ENCODE measurements at places on chromosomes 6 and 20. TPM values are rescaled to one million over a fixed set of nuclear protein-coding genes. Genes with fewer than 3 reads are reported as not detected.

- H3K36me3 ChIP-seq: no peaks in the 10 kb centered on the region
- H3K27ac ChIP-seq: no peak overlapping the region
- H3K4me1 ChIP-seq: no peaks in the 10 kb centered on the region
- H3K4me3 ChIP-seq: no peak overlapping the region
Measured at GRCh38 chr6:163667372-163668060, 253.0 kb downstream of the QKI start.

The PAX1 gene
- total RNA-seq: not detected

DNA sequence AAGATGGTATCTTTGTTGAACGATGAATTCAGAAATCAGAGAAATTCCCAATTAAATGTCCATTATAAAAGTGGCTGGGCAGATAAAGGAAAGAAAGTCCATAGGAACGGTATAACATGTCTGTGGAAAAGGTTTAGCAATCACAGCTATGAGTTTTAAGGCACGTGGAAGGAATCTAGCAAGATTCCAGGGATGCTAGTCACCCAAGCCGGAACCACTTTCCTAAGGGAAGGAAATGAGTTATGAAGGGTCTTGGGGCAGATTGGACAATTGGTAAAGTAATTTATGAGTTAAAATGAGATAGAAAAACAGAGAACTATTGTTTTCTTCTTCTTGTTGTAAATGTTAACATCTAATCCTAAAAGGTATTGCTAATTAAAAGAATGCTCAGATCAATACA, 384.8 kb downstream of the ADGRB3 start:
- H3K27me3 ChIP-seq: no peaks in the 10 kb centered on the region
- H3K4me3 ChIP-seq: no peak overlapping the region
- no peak overlapping the region for H3K27ac ChIP-seq
- no peaks in the 10 kb centered on the region for H3K36me3 ChIP-seq

DNA sequence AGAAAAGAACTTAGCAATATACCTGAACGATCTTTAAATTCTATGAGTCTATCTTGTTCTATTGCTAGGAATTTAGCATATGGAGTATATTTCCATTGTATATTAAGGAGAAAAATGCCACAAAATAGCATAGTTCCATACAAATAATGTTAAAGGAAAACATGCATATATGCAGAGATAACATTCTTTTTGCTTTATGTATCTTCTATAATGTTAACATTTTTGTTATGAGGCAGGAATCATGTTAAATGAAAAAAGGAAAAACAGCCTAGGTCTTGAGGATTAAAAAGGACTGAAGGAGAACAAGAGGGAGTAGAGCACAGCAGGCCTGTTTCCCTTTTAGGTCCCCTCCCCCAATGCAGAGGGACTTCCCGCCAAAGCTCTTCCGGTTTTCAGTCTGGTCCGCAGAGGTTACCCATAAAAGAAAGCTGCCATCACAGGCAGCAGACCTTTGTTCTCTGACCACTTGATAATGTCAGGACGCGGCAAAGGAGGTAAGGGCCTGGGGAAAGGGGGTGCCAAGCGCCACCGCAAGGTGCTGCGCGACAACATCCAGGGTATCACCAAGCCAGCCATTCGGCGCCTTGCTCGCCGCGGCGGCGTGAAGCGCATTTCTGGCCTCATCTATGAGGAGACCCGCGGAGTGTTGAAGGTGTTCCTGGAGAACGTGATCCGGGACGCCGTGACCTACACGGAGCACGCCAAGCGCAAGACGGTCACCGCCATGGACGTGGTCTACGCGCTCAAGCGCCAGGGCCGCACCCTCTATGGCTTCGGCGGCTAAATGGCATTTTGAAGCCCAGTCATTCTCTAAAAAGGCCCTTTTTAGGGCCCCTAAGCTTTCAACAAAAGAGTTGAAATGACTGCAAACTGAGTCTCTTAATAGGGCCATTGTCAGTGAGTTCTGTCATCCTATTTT, 108.4 kb upstream of the PRSS16 start:
- peaks cover 2% of the 10 kb centered on the region for H3K4me1 ChIP-seq
- H3K27ac ChIP-seq: peak overlapping the region; percentile 74
- peak overlapping the region; percentile 93 for H3K4me3 ChIP-seq
- peak; percentile 87 for DNase-seq
- no peaks in the 10 kb centered on the region for H3K27me3 ChIP-seq
- peaks cover 9% of the 10 kb centered on the region for H3K36me3 ChIP-seq

- no peaks in the 10 kb centered on the region for H3K36me3 ChIP-seq
- no peak overlapping the region for H3K27ac ChIP-seq
- no peaks in the 10 kb centered on the region for H3K27me3 ChIP-seq
- no peak overlapping the region for H3K4me3 ChIP-seq
- no peak for DNase-seq
Measured at GRCh38 chr6:91608428-91608827, 1021.6 kb upstream of the MAP3K7 start.

- H3K4me1 ChIP-seq: peaks cover 8% of the 10 kb centered on the region
- H3K27me3 ChIP-seq: no peaks in the 10 kb centered on the region
- DNase-seq: no peak
- no peak overlapping the region for H3K27ac ChIP-seq
- no peak overlapping the region for H3K4me3 ChIP-seq
- peaks cover 21% of the 10 kb centered on the region for H3K36me3 ChIP-seq
Measured at GRCh38 chr6:111668410-111668809, 62.7 kb upstream of the TRAF3IP2 start.

- H3K27me3 ChIP-seq: no peaks in the 10 kb centered on the region
- H3K4me1 ChIP-seq: no peaks in the 10 kb centered on the region
Measured at GRCh38 chr6:123233336-123233735, 237.3 kb downstream of the CLVS2 start.

GRCh38 chr6:33904050-33904746, 100.4 kb upstream of the MLN start:
- H3K36me3 ChIP-seq: no peaks in the 10 kb centered on the region
- no peaks in the 10 kb centered on the region for H3K4me1 ChIP-seq
- H3K27me3 ChIP-seq: no peaks in the 10 kb centered on the region
- no peak overlapping the region for H3K27ac ChIP-seq

DNA sequence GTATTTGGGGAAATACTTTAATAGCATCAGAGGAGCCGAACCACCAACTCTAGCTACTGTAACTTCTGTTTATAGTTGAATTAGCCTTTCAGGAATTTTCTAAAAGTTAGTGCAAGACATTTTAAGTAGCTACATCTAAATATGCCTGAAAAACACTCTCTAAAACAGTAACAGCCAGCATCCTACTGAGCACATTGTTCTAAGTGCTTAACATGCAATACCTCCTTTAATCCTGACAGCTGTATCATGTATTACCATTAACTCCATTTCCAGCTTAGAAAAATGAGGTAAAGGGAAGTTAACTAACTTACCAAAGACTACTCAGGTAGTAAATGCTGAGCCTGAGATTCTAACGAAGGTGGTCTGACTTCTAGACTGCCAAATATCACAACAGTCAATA, 120.7 kb downstream of the DST start:
- peak overlapping the region; percentile 18 for H3K4me3 ChIP-seq
- peaks cover 10% of the 10 kb centered on the region for H3K4me1 ChIP-seq
- H3K36me3 ChIP-seq: peaks cover 30% of the 10 kb centered on the region
- no peak overlapping the region for H3K27ac ChIP-seq
- DNase-seq: no peak
- H3K27me3 ChIP-seq: no peaks in the 10 kb centered on the region

The NXT1 gene
- 27.1 TPM for total RNA-seq

The PCSK2 gene
- total RNA-seq: 2.8 TPM

- no peaks in the 10 kb centered on the region for H3K36me3 ChIP-seq
- H3K27me3 ChIP-seq: no peaks in the 10 kb centered on the region
- no peaks in the 10 kb centered on the region for H3K4me1 ChIP-seq
- DNase-seq: no peak
- H3K27ac ChIP-seq: no peak overlapping the region
Measured at GRCh38 chr20:8215361-8215781, 83.3 kb downstream of the PLCB1 start.

DNA sequence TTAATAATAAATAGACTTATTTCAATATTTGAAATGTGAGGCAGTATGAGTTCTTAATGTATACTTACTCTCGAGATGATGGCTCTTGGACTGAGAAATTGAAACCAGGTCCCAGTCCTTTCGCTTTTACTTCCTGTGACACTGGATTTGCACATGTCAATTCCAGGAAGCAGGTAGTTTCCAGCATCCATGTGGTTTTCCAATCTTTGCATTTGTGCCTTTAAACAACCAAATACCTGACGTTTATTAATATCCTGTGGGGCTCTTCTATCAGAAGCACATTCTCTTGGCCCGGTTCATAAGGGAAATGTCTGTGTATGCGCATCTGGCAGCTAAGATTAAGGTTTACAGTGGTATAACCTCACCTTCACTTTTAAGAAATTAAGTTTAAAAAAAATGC, 13.1 kb downstream of the UTRN start:
- H3K27ac ChIP-seq: no peak overlapping the region
- H3K27me3 ChIP-seq: no peaks in the 10 kb centered on the region
- no peak for DNase-seq
- H3K4me1 ChIP-seq: no peaks in the 10 kb centered on the region
- H3K4me3 ChIP-seq: no peak overlapping the region

The PACRG gene
- 0.26 TPM for total RNA-seq
